Kidney glomerular epithelial cell (primary cell): ENCODE measurements at places on chromosomes 11 and 22.

- DNase-seq: no peak
Measured at GRCh38 chr22:25953919-25954318, 211.9 kb downstream of the MYO18B start.

DNA sequence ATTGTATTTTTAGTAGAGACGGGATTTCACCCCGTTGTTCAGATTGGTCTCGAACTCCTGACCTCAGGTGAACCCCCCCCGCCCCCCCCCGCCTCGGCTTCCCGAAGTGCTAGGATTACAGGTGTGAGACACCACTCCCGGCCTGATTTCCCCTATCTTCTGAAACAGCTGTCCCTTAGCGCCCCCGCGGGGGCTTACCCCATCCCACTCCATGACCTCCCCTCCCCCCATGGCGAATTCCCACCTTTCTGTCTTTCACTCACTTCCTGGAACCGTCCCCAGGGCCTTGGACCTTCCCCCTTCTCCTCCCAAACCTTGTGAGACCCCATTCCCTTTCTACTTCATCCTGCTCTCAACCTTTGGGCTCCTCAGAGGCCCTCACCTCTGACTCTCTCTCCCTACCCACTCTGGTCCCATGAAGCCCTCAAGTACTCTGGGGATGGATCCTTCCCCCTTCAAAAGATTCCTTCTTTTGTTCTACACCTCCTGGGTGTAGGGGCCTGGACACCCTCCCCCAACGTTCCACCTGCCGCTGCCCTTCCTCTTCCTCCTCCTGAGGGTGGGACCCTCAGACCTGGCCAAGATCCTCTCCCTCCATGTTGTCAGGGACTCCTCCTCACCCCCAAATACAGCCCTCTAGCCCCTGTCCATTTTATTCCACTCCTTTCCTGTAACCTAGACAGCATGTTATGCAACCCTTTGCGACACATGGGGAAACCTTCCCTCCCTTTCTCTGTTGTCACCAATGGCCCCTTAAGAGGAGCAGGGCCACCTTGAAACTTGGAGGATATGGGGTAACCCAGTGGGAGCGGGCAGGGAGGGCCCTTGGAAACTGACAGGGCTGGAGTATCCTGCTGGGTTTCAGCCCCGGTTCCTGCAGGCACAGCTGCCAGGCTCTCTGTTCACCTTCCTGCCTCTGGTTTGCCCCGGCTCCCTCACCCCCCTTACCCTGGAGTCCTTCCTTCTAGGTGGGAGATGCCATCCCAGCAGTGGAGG, 1.1 kb downstream of the PRDX5 start:
- DNase-seq: no peak

GRCh38 chr22:24819911-24820461, 14.0 kb downstream of the SGSM1 start:
- DNase-seq: no peak

- DNase-seq: peak; percentile 70
Measured at GRCh38 chr11:33620423-33621171, 80.0 kb downstream of the C11orf91 start.

GRCh38 chr11:96543177-96543576, 153.4 kb downstream of the JRKL start:
- DNase-seq: no peak

DNA sequence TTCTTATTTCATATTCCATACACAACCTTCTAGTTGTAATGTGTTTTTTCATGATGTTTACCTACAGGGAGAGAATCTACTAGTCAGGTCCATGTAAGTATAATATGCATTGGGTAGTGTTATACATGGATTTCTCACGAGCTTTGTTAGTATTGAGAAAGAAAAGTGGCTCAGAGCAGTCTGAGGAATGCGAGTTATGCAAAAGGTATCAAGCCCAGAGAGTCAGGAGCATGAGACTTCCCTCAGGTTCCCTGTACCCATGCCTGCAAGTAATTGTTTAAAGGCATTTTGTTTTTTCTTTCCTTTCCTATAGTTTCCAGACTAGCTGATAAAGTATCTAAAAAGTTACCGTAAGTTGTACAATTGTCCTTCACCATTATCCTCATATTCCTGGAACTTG, 66.1 kb downstream of the STK33 start:
- peak; percentile 2 for DNase-seq

DNA sequence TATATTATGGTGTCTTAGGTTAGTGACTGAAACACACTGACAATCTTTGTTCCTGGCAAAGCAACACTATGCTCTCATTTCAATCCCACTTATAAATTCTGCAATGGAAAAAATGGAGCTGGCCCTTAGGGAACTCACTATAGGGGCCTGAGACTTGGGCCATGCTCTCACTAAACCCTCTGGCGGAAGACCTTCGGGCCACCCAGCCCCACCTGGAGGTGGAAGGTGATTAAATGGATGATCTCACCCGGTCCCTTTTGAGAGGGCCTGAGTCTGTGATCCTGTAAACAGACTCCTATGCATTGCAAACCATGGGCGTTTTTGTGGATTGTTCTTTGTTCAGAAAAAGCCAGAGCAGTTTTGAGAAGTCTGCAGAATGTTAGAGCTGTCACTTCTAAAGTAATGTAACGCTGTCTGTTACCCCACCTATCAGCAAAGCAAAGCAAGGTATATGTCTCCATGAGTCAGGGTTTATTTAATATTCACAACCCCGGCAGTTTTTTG, 17.0 kb upstream of the CDON start:
- no peak for DNase-seq

GRCh38 chr22:41939981-41940831, 6.7 kb downstream of the CENPM start:
- DNase-seq: no peak

DNA sequence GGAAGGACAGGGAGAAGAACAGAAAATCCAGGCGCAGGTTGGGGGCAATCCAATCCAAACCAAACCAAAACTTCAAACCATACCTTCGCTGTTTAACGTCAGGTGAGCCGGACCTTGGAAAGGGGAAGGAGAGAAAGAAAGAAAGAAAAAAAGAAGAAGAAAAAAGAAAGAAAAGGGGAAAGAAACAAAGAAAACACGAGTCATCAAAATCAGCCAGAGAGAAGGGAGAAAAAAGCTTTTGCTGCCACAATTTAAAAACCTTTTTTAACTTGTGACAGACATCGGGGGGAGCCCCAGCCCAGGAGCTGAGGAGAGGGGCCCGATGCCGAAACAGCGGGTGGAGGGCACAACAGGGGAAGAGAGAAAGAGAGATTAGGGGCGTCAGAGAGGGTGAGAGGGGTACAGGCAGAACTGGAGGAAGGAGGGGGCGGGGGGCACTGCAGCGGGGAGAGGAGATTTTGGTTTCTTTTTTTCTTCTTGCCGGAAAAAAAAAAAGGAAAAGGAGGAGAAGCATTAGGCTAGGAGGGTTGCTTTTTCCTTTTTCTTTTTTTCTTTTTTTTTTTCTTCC, 30.1 kb downstream of the NRXN2 start:
- no peak for DNase-seq

- no peak for DNase-seq
Measured at GRCh38 chr11:7538031-7538430, 24.2 kb downstream of the PPFIBP2 start.

DNA sequence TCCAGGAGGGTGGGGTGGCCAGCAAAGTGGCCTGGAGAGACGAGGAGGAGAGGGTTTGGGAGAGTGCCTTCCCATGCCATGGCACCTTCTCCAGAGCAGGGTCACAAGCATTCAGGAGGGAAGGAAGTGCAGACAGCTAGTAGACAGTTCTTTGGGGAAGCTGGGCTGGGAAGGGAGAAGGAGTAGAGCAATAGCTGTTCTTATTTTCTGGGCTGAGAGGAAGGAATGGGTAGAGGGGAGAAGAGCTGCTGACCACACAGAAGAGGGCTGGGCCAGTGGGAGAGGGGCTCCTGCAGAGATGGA, 14.8 kb upstream of the PICK1 start:
- DNase-seq: no peak

DNA sequence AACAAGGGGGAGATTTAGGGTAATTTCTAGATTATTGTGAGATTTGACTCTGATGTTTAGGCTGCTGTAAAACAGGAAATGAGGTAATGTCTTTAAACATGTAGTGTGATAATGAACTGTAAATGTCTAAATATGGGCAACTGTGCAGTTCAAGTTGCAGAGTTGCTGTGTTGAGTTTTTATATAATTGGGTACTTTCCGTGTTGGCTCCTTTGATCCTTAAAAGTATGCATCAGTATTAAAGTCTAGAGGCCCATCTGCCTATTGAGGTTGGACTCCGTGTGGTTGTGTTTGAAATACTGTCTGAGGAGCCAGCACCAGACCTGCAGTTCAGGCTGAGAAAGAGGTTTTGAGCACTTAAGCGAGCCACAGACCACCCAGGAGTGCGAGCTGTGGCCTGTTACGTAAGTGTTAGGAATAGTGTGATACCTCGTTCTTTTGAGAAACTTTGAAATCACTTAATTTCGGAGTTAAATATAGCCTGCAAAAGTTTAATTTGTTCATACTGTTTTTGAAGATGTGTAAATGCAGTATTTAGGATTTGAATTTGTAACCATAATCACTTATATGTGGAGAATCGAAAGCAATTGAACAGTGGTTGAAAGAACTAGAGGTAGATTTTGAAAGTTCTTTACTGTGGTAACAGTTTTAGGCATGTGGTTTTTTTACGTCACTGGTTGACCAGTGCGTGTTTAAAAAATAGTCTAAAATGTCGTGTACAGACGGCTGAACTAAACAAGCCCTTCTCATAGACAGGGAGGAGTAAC, 9.0 kb downstream of the FAM118A start:
- no peak for DNase-seq

DNA sequence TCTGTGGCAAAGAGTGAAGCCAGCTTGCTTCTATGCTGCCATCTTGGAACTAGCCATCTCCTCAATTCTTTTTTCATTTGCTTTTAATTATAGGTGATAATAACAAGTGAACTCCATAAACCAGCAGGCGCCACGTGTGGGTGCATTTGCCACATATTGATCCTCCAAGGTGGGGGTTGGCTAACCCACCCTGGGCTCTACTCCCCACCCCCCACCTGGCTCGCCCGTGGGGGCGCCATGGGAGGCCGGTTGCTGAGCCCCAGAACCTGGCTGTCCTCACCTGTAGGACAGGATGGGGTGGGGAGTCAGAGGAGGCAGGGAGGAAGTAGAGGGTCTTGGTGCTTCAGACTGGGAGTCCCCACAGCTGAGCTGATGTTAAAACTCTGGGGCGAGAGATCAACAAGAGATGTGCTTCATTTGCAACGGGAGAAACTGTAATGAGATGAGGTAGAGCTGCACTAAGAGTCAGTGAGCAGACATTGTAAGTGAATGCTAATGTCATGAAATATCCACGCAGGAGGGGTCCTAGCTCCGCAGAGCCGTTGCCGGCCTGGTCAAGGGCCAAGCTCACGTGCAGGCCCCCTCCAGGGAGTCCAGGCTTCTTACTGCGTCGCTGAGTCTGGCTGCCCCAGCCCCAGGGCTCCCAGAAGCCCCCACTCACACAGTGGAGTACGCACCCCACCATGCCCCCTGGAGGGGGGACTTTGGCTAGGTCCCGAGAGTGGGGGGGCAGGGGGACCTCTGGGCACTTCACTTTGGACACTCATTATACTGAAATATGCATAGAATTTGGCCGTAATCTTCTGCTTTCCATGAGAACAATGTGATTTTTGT, 59.4 kb downstream of the BRD1 start:
- no peak for DNase-seq

- no peak for DNase-seq
Measured at GRCh38 chr11:46987183-46987582, 50.6 kb downstream of the CSTPP1 start.

- no peak for DNase-seq
Measured at GRCh38 chr22:50034126-50035081, 21.8 kb upstream of the IL17REL start.

GRCh38 chr22:43811777-43812148, 342 bp downstream of the EFCAB6 start:
- peak; percentile 10 for DNase-seq

DNA sequence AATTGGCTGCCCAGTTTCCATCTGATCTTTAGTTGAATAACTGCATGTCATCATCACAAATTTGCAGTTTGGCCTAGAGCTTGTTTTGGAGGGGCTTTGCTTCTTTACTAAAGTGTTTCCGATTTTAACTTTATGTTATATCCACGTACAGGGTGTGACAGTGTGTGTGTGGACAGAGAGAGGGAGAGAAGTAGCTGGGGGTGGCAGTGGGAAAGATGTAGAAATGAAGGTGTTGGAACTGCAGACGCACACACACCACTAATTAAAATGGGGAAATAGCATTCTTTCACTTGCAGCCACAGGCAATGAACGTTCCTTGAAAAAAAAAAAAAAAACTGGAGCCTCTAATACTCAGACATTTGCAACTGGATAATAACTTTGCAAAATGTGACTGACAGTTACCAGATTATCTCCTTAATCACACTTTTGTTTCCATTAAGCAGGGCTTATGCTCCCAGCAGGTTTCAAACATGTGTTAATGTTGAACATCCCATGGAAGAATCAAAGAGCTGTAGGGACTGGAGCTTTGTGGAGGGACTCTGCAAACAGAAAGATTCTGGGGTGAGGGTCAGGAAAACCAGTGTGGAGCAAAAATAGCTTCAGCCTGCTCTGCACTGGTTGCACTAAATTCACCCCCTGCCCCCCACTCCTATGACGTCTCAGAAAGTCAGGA, 238.1 kb upstream of the TENM4 start:
- no peak for DNase-seq

GRCh38 chr22:23110190-23110921, 31.4 kb downstream of the RSPH14 start:
- no peak for DNase-seq

GRCh38 chr22:47814474-47814873, 1052.0 kb downstream of the TBC1D22A start:
- DNase-seq: no peak

DNA sequence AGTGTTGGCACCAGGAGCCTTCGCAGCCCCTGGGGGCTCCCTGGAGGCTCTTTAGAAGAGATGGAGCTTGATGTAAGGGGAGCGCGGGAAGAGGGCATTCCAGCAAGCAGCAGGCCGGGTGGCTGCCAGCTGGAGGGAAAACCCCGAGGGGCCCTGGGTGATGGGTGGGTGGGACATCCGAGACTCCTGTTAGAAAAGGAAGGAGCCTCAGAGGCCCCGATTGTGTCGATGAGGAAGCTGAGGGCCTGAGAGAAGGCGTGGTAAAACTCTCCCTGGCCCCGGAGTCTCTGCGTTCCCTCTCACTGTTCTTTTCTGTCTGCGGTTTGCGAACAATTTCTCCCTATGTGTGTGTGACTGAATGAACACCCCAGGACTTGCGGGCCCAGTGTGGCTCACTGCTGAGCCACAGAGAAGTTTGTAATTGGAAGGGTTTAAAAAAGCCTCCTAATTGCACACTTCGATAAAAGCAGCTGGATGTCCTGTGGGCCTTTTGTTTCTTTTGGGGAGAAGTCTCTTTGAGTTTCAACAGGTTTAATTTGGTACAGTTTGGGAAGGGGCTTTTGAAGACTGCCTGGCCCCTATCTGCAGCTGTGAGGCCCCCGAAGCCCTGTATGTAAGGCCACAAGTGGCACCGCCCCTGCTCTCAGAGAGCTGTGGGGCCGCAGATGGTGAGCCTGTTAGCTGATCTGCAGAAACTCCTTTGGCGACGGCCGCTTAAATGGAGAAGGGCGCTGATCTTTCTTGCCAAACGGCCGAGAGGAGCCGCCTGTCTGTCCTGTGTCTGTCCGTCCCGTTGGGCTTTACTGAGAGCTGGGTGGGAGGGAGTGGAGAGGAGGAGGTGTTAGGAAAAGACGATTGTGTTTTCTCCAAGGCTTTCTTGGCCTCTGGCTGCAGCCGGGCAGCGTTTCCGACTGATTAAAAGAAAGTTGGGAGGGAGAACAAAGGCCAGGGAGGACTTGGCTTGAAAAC, 2.0 kb downstream of the FBLN1 start:
- DNase-seq: no peak

- no peak for DNase-seq
Measured at GRCh38 chr11:61082931-61083531, 19.3 kb upstream of the CD5 start.
